ENCODE measurements at places on chromosomes 3 and 15.

GRCh38 chr3:58688574-58688973 is 22.0 kb upstream of the FAM3D start:
- DNase-seq: no peak

DNA sequence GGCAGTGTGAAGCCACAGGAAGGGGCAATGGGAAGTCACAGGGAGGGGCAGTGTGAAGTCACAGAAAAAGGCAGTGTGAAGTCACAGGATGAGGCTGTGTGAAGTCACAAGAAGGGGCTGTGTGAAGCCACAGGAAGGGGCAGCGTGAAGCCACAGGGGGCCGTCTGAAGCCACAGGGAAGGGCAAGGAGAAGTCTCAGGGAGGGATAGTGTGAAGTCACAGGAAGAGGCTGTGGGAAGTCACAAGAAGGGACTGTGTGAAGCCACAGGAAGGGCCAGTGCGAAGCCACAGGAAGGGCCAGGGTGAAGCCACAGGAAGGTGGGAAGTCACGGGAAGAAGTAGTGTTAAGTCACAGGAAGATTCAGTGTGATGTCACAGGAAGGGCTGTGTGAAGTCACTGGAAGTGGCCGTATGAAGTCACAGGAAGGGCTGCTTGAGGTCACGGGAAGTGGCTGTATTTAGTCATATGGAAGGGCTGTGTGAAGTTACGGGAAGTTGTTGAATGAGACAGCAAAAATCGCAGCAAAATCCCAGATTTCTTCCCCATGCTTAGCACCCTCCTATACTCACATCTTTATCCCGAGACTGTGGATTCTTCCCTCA is 38.6 kb downstream of the GASK1A start:
- no peak for DNase-seq

GRCh38 chr15:93265111-93265556 is 176.1 kb upstream of the RGMA start:
- DNase-seq: no peak

DNA sequence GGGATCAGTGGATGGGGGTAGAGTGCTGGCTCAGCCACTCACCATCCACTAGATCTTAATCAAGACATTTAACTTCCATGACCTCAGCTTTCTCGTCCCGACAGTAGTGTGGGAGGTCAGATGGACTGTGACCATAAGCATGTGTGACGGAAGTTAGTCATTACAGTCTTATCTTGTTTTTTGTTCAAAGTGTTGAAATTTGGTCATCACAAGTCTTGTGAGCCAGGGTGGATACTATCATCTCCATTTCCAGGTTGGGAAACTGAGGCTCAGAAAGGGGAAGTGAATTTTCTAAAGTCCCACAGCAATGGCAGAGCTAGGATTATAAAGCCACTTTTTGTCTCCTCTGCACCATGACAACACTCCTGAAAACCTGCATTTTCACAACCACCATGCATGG is 32.0 kb upstream of the ITGA11 start:
- DNase-seq: no peak

GRCh38 chr15:32117122-32117521 is 86.8 kb downstream of the CHRNA7 start:
- DNase-seq: no peak

GRCh38 chr15:25905140-25905539 is 42.0 kb upstream of the ATP10A start:
- no peak for DNase-seq

- no peak for DNase-seq
Measured at GRCh38 chr3:184635774-184636173, 74.2 kb downstream of the EPHB3 start.

- DNase-seq: no peak
Measured at GRCh38 chr15:59005579-59005978, 18.1 kb downstream of the RNF111 start.

DNA sequence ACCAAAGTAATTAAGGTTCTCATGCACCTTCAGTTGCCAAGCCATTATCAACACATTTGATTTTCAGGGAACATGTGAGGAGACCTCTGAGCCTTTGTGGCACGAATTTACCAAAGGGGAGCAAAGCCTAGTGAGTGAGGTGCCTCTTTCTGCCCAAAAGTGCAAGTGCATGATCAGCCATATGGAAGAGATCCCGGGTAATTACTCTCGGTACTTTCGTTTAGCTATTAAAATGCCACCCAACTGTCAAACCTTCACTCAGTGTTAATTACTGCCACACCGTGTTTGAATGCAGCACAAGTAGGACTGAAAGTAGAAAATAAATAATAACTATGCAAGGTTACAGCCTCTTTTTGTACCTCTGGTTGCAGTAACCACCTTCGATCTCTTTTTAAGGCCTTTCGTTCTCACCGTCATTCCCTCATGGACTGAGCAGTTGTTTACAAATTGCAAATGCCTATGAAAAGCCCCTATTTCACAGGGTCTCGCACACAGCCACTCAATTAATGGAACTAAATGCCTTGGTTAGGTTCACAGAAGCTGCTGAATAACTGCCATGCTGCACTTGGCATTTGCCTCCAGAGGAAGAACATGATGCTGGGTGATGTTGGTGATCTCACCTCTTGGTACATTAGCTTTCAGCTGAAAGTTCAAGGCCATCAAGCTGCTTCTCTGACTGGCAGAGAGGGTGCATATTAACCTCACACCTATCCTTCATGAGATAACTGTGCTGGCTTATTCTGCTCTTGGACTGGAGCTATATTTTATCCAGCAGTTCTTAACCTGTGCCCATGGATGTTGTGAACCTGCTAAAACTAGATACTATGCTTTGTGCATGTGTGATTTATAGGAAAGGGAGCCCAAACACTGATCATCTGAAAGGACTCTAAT is 69.9 kb downstream of the TNIK start:
- no peak for DNase-seq

DNA sequence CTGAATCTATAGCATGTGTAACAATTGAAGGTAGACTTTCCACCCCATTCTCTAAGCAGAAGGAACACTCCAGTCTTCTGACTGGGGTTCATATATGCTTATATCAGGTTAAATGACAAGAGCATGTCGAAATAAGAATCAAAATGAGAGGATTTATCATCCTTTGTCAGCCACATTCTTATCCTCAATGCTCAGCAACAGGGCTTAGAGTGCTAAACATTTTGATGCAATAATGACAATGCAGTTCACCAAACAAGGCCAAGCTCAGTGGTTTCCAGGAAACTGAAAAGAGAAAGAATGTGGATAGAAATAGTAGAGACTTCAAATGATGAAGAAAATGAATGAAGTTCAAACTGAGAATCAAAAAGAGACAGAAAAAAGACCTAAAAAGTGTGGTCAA is 78.0 kb downstream of the FSIP1 start:
- no peak for DNase-seq

DNA sequence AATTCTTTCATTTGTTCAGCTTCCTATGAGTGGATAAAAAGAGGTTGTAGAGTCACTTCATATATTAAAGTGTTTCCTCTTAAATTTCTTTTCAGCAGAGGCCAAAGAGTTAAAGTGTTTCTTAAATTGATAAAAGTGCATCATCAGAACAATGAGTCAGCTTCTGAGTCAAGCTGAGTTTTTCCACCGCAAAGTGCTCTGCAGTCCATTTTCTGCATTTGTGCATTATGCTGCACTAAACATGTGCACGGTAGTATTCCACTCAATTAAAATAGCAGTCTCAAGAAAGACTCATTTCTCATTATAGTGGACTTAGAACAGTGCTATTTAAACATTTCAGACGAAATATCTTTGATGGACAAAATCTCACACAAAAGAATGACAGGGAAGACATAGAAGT is 152.0 kb downstream of the ZBBX start:
- DNase-seq: no peak

DNA sequence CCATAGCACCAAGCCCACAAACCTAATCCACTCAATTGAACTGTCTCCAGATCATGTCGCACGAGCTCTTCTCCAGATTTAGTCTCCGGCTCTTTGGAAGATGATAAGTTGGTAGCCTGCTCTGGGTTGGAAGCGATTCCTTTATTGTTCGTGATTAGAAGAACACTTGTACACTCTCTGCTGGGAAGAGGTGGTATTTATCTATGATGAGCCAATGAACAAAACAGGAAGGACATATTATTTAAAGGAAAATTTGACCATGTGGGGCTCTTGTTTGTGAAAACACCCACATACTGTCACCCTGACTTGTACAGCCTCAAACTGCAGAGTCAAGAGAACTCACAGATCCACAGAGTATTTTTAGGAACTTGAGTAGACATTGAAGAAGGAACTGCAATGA is 54.4 kb downstream of the MYZAP start:
- DNase-seq: no peak

GRCh38 chr3:196942915-196943277 is 568 bp upstream of the NCBP2 start:
- no peak for DNase-seq

All from CD4-positive, alpha-beta T cell treated with Interferon gamma for 1 hour (primary cell).